ENCODE measurements at places on chromosomes 3 and 15.

DNA sequence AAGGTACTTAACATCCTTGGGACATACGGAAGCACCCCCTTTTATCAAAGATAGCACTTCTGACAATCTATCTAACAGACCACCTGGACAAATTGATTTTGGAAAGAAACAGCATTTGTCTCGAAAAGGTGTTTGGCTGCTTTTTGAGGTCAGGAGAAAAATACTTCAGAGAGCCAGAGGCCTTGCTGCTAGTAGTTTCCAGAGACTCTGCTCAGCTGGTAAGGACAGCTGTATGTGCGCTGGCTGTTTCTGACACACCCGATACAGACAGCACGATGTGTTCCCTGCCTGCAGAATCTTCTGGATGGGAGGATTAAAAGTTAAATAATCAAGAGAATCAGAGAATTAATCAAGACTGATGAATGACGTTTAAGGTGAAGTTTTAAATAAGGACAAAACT, 15.6 kb upstream of the GYG1 start:
- DNase-seq = no peak

DNA sequence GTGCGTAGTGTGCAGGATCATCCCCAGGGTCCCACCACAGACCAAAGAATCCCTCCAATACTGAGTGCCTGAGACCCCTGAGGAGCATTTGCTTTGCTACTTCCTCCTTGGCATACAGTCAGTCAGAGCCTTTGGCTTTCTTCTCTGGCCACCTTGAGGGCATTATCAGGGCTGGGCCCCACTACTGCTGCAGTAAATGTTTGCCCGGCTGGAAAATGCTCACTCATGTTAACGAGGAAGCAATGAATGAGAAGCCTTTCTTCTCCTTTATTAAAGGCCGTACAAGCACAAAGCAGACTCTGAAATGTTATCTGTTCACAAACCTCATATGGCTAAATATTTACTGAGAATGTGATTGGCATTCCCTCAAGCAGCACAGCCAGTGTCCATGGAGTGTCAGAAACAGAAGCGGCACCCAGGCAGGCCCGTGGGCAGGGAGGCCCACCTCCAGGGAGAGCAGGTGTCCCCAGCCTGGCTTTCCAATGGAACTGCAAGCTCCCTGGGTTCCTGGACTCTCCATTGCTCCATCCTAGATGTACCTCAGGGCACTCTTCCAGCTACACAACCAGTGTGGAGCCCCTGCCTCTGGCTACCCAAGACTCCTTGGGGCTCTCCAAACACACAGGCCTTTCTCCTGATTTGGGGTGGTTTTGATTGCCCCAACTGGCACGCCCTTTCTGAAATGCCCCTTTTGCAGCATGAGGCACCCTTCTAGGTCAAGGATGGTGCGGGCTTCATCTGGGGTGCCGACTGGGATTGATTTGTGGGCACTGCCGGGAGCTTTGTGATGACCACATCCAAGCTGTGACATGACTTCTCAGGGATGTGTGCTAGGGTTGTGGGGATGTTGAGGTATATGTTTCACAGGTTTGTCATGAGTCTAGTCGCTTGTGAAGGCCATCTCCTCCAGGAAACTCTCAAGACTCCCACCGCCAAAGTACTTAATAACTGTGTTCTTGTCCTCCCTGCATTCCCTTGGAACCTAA, 195.6 kb downstream of the FAM43A start:
- DNase-seq = no peak

DNA sequence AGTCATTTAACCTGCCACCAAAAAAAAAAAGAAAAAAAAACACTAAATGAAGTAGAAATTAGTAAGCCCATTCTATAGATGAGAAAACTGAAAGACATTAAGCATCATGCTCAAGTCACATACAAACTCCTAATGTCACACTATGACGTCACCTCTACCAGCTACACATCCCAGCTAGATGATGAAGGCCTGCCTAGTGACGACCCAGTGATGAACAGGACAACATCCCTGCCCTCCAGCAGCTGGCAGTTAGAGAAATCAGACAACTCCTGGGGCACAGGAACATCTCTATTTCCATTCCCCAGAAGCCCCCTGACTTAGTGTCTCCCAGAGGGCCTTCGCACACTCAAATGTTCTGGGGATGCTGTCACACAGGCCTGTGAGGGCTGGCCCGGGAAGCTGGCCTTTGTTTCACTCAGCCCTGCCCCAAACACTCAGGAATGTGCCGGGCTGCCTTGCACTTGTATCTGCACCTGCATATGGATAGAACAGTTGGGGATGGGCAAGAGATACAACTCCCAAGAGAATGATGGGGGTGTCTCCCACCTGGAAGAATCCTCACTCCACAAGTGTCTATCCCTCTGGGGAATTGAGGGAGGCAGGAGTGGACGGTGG, 7.0 kb upstream of the HAPLN3 start:
- no peak for DNase-seq

DNA sequence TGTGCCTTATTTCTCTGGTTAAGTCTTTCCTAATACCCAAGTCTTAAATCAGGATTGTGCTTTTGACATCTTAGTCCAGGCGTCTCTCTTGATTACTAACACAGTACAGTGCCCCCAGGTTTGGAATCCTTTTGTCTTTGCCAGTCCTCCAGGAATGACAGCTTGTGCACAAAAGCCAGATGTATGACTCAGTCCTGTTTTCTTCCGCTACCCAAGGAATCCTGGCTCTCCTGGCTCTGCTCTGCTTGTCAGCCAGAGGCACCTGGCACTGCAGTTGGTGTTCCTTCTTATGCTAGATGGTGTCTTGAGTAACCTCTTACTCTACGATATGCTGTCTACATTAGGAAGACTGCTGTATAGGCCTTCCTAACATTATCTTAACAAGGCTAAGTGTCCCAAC, 728.2 kb upstream of the NECTIN3 start:
- DNase-seq = no peak

DNA sequence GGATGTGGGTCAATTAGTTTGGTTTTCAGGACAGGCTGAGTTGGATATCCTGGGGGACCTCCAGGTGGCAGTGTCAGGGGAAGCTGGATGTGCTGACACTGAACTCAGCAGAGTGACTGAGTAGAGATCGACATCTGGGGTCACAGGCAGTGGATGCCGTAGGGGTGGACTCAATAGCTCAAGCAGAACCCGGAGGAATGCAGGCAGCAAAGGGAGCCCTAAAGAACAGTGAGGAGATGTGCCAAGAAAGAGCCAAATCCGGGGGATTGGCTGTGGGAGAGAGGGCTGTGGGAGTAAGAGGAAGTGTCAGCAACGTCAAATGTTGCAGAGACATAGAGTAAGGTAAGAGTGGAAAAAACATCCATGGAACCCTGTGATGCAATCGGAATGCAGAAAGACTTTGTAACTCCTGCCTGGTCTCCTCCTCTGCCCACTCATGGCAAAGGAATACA, 11.6 kb downstream of the CCR5AS start:
- no peak for DNase-seq

GRCh38 chr3:14783480-14784086, 35.2 kb upstream of the FGD5 start:
- no peak for DNase-seq

GRCh38 chr3:46994801-46995731, 15.6 kb downstream of the NBEAL2 start:
- DNase-seq = no peak

DNA sequence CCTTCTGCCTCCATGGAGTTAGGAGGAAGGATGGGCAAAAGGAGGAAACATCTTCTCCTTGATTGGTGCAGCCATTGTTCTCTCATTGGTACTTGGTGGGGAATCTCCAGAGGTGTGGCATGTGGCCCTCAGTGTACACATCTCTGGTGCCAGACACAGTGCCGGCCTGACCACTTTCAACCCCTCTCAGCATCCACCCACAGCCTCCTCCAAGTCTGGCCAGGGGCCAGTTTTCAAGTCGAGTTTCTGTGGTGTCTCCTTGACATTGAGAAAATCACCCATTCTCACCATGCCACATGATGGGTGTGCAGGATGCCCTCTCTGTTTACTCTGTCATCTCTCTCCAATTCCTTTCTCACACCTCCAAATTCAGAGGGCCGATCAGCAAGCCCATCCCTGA, 12.8 kb upstream of the FSIP1 start:
- DNase-seq = no peak

DNA sequence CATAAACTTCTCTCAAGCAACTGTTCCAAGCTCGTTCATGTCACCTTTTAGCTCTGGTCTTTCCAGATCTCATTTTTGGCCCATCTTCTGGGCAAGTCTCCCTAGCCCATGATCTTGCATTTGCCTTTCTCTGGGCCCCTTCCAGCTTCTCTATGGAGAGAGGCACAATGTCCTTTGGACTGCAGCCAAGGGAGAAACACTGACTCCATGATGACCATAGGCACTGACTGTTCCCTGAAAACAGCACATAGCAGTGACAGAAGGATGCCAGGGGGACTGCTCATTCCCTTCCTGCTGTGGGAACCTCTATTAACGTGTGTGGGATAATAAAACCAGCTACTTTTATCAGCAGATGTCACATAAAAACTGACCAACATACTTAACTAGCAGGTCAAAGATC, 60.3 kb downstream of the STRIT1 start:
- no peak for DNase-seq

DNA sequence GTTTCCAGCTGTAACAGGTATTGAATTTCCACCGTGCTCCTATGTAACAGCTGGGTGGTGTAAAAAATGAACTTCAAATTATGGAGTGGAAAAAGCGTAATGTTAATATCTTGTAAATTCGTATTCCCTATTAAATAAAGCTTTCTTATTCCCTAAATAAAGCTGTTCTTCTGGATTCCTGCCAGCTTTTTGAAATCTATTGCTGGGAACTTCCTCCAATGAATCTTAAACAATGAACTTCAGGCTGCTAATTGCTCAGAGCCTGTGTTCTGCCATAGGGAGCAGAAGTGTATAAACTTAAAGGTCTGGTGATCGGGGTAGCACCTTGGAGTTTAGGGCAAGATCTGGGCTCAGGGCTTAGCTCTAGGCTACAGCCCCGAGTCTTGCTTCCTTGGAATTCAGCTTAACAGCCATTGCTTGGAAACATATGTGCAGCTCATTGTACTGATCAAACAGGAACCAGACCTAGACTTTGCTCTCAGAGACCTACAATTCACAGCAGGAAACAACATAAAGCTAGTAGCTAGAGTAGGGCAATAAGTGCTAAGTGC, 1.4 kb downstream of the ARL14 start:
- no peak for DNase-seq

GRCh38 chr3:168693870-168694269, 598.1 kb upstream of the GOLIM4 start:
- no peak for DNase-seq

GRCh38 chr3:166372571-166373106, 535.4 kb upstream of the BCHE start:
- DNase-seq = no peak

DNA sequence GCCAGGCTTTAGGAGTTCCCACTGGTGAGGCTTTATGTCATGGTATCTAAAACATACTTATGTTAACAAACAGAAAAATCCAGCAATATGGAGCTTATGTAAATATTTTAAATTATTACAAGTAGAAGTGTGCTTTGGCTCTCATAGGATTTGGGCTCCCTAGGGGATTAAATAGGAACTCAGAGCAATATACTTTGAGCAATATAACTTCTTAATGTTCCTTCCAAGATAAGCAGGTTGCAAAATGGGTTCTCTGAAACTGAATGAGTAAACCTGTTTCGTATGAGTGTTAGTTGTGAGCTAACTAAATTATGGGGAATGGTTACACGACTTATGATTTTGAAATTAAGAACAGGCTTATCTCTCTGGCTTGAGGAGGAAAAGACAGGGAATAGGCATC, 366.1 kb upstream of the ZNF385D start:
- no peak for DNase-seq

DNA sequence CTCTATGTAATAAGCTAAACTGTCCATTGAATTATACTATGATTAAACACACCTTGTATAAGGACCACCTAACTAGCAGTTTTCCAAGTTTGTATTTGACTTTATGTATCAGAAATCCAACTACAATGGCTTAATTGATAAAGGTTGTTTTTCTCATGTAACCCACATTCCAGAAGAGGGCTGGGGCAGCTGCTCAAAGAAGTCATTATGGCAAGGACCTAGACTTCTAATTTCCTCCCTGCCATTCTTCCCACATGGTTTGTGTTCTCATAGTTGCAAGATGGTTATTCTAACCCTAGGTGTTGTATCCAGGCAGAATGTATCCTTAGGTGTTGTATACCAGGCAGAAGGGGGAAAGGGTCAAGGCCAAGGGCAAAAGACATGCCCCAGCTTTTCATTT, 35.7 kb downstream of the GPR176 start:
- no peak for DNase-seq

DNA sequence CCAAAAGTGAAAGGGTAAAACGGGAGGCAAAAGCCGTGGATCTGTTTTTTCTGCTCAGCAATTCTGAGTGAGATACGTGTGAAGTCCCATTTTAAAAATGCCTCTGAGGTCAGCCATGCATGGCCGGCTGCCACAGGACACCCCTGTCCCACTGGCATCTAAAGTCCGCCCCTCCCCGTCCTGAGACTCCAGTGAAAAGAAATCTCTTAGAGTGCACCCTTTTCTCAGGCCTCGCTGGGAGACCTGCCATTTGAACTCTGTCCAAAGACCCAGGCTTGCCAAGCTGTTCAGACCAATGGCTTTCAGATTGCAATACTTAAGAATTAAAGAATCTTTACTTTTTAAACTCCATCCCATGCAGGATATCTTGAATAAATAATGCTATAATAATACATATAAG, 61.0 kb upstream of the SLC24A5 start:
- DNase-seq = no peak

- no peak for DNase-seq
Measured at GRCh38 chr15:56971571-56971970, 53.1 kb downstream of the TCF12 start.

- DNase-seq = no peak
Measured at GRCh38 chr3:102068327-102068726, 219.0 kb downstream of the NFKBIZ start.

GRCh38 chr3:78130741-78131290, 1090.9 kb downstream of the ROBO2 start:
- no peak for DNase-seq

- no peak for DNase-seq
Measured at GRCh38 chr15:72690938-72691337, 4.9 kb downstream of the BBS4 start.

- DNase-seq = no peak
Measured at GRCh38 chr3:153182501-153183293, 20.7 kb downstream of the RAP2B start.

GRCh38 chr3:185029086-185029485, 123.8 kb downstream of the C3orf70 start:
- DNase-seq = no peak

- peak; percentile 29 for DNase-seq
Measured at GRCh38 chr3:142993958-142994442, 7.4 kb upstream of the U2SURP start.
